COLO829 (cell line): ENCODE measurements at places on chromosomes 4 and X.

DNA sequence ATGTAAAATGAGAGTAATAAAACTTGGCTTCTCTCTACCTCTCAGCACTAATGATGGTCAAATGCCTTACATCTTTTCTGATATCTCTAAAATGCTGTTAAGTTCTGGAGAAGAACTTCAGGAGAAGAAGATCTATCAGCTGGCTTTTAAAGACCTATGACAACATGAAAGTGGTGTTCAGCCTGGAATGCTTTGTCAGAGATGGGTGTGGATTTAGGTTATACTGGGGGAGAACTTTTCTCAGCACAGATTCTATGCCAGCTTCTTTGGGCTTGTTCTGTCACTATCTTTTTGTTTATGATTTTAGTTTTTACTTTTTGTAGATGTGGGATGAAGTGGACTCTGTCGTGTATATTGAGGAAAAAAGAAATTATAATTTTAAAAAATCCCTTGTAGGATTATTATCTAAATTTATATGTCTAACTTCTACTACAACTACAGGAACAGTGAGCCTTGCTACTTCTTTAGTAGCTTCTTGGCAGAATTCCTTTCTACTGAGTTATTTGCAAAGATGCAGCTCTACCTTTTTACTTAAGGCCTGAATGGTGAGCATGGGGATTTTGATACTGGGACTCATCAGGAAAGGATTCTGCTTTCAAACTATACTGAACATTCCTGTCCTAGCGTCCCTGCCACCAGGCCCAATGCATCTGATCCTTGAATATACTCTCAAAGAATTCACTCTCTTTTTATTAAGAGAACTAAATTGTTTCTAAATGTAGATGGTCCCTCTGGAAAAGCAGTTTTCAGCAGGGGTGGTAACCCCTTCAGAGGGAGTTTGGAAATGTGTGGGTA, 19.6 kb downstream of the CYP2U1 start:
- DNase-seq: no peak

DNA sequence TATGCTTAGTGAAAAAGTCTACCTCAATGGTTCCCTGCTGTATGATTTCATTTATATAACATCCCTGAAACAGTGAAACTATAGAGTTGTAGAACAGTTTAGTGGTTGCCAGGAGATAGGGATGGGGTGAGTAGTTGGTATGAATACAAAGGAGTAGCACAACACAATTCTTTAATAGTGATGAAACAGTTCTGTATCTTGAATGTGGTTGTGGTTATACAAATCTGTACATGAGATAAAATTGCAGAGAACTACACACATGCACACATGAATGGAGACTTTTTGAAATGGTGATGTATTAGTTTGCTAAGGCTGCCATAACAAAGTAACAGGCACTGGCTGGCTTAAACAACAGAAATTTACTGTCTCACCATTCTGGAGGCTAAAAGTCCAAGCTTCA, 677.1 kb downstream of the ADGRL3 start:
- DNase-seq: no peak

DNA sequence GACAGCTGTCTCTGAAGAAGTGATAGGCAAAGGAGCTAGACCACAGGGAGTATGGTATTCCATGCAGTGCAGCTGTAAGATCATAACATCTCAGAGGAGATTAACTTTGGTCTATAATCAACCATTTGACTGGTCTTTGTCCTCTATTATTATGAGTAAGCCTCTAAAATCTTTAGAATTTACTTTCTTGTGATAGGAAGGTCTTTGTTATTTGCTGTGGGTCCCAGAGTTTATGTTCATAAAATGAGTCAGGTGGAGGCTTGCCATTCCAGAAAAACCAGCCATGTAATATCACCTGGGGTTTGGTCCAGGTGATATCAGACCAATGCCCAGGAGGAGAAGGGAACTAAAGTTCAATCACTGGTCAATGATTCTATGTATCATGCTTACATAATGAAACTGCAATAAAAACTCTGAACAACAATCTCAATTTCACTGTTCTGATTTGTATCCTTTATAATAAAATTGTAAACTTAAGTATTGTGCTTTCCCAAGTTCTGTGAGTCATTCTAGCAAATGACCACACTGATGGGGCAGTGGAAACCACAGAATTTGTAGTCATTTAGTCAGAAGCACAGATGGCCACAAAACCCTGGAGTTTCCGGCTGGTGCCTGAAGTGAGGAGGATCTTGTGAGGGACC, 239.6 kb upstream of the TRAM1L1 start:
- no peak for DNase-seq

DNA sequence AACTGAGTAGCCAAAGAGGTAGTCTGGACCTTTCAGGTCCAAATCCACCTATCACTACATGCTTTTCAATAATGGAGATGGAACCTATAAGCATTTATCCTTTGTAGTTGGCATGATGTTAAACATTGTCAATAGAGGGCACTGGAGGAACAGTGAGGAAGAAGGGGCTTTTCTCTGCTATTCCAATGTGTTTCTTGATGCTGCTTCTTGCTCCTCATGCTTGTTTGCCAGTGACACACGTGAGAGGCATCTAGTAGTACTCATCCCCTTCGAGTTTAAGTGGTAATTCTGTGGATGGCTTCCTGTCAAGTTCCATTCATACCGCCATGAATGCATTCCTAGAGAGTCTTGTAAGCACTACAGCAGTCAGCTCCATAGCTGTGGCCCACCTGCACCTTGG, 84.0 kb downstream of the NAA11 start:
- no peak for DNase-seq

DNA sequence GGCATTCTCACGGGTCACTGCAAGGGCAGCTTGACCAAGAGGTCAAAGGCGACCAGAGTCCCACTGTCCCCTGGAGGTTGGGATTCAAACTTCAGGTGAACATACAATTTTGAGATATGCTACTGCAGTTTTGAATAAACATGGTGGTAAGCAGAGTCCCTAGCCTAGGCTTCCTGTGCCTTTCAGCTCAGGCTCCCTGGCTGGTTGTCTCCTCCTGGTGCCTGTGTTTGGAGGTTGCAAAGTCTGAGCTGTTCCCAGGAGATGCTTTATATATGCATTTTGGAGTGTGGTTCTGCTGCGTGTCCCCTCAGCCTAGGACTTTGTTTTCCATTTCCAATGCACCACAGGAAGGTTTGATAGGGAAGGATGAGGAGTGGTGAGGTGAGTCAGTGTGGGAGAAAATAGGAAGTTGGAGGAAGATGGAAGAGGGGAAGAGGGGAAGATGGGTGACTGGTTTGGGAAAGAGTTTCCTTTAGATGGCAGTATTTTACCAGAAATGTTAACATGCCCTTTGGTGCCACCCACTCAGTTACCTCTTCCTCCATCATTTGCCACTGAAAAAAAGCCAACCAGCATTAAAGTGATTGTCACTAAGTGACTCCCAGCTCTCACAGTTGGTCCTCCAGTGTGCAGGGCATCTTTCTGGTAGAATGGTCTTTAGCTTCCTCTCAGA, 211.7 kb upstream of the AGTR2 start:
- DNase-seq: no peak

GRCh38 chrX:132493095-132493494, 4.3 kb upstream of the MBNL3 start:
- no peak for DNase-seq

- DNase-seq: peak; percentile 7
These were observed 130.5 kb downstream of the CPEB2 start for GRCh38 chr4:15132739-15133138.

GRCh38 chr4:21946858-21947257, 1.7 kb downstream of the KCNIP4 start:
- no peak for DNase-seq

DNA sequence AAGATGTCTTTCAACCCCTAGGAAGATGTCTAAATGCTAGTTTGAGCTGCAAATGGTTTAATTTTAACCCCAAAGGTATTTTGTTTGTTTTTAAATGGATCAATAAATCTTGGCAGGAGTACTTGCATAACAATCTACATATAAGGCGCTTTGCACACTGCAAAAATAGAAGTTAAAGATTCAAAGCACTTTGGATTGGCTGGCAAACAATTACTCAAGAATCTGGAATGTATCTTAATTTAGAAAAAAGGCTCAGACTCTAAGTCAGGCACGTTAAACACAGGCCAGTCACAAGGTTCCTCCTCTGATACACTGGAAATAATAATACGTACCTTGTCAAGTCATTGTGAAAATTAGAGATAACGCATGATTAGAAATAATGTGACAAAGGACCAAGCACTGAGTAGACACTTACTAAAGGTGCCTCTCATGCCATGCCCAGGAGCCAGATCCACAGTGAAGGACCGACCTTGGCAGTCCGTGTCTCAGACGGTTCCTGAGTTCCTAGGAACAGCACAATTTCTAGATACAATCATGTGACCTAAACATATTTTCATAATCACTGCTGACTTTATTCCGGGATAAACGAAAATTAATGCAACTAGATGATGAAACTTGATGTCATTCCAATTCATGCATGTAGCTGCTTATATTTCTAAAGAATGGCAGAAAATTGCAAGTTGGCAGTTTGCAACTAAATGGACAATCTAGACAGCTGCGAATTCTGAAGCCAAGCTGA, 49.6 kb downstream of the PROM1 start:
- no peak for DNase-seq

- no peak for DNase-seq
These were observed at the start of gene GPR101 for GRCh38 chrX:137033774-137034507. Gene GPR101 (minus strand): TSS chrX:137033995. CDS start chrX:137031674, 2,321 bp downstream.

DNA sequence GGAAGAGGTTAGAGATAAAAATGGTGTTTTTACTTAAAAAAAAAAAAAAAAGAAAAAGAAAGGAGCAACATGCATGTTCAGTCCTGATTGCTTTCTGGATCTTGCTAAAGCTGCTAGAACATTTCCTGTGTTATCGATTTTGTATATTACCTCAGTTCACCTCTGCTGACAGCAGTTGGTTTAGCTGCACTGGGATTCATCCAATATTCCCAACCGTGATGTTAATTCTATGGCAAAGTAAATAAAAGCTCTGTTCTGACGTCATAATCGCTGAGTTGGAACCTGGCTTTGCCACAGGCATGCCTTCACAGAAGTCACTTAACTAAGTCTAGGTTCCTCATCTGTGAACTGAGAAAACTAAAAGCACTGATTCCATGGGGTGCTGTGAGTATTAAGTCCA, 90.7 kb upstream of the SORBS2 start:
- no peak for DNase-seq

DNA sequence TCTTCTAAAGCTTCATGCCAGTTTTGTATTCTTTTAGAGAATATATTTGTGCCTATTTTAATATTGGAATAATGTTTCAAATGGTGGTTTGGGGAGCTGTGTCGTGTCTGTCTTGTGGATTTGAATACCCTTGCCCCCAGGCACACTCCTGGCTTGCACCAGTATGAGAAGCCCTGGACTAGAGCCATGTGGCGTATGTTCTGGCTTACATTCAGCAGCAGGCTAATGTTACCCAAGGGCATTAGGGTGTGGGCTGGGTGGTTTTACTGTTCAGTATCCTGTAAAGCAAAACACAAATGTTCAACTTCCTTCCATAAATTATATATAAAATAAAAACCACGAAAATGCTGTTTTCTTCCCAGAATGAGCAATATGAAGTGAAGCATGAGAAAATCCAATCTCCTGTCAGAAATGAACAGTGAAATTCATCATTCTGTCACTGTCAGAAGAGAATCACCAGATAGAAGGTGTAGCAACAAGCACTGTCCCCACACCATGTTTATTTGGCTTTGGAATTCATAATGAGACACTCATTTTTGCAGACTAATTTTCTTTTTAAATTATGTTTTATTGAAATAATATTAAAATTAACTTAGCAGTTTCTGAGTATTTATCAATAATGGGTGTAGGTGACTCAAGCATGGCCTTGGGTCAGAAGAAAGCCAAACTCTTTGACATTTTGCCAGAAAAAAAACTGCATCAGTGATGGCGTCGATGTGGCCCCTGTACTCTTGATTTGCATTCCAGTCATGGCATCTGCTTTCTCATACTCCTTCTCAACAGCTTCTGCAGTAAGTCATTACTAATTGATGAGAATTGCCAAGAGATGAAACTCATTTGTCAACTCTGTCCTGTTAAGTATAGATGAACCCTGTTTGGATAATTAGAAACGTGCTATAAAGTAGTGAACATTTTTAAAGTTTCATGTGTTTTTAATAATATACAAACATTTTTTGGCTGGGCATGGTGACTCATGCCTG, 43.8 kb downstream of the WWC2 start:
- peak; percentile 80 for DNase-seq

DNA sequence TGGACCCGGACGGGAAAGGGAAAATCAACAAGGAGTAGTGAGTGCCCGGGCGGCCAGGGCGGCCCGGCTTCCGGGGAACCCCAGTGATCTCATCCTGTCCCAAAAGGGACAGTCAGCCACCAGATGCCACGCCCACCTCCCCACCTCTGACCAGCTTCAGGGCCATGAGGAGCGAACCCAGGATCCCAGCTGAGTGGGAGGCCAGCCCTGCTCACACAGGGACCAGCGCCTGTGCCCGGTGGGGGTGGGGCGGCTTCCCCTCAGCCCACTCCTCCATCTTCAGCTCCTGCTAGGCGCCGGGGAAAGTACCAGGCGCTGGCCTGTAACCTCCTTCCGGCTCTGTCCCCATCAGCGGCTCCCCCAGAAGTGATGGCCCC, 6.2 kb downstream of the MYL5 start:
- DNase-seq: no peak

GRCh38 chrX:8721536-8721935, 10.4 kb downstream of the ANOS1 start:
- no peak for DNase-seq

DNA sequence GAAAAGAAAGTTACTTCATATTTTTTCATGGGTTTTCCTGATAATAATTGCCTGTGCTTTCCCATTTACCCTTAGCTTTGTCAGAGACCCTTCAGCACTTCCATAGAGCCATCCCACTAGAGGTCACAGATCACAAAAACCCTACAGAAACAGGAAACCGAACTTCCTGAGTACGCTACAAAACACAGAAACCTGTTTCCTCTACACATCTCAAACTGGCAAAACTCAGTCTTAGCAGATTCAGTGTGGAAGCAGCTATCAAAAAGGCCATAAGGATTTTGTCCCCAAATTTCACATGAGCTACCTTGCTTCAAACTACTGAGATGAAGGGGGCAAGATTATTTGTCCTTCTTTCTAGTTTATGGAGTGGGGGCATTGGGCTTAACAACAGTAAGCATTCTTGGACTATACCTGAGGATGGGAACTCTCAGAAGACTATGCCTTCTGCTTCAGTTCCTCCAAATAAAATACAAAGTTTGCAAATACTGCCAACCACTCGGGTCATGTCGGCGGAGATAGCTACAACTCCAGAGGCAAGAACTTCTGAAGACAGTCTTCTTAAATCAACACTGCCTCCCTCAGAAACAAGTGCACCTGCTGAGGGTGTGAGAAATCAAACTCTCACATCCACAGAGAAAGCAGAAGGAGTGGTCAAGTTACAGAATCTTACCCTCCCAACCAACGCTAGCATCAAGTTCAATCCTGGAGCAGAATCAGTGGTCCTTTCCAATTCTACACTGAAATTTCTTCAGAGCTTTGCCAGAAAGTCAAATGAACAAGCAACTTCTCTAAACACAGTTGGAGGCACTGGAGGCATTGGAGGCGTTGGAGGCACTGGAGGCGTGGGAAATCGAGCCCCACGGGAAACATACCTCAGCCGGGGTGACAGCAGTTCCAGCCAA, at the start of gene MMRN1:
Gene MMRN1 (plus strand): TSS at position 206 of the 902 bp plus-strand sequence. CDS start 118 bp downstream, at position 324.
- no peak for DNase-seq

GRCh38 chrX:54116391-54116790, 66.7 kb downstream of the FAM120C start:
- DNase-seq: no peak

GRCh38 chr4:171896426-171896825, 83.2 kb downstream of the GALNTL6 start:
- DNase-seq: peak; percentile 66

GRCh38 chr4:108148316-108148715, 20.4 kb downstream of the LEF1 start:
- DNase-seq: no peak

- DNase-seq: no peak
These were observed 46.4 kb upstream of the PARM1 start for GRCh38 chr4:74886484-74886883.
